ENCODE measurements at places on chromosomes 13 and 19.

- DNase-seq: peak; percentile 29
Measured at GRCh38 chr19:45424191-45425058, 708 bp upstream of the ERCC1 start.

- DNase-seq: no peak
Measured at GRCh38 chr19:35178701-35179100, 24.2 kb downstream of the FXYD5 start.

DNA sequence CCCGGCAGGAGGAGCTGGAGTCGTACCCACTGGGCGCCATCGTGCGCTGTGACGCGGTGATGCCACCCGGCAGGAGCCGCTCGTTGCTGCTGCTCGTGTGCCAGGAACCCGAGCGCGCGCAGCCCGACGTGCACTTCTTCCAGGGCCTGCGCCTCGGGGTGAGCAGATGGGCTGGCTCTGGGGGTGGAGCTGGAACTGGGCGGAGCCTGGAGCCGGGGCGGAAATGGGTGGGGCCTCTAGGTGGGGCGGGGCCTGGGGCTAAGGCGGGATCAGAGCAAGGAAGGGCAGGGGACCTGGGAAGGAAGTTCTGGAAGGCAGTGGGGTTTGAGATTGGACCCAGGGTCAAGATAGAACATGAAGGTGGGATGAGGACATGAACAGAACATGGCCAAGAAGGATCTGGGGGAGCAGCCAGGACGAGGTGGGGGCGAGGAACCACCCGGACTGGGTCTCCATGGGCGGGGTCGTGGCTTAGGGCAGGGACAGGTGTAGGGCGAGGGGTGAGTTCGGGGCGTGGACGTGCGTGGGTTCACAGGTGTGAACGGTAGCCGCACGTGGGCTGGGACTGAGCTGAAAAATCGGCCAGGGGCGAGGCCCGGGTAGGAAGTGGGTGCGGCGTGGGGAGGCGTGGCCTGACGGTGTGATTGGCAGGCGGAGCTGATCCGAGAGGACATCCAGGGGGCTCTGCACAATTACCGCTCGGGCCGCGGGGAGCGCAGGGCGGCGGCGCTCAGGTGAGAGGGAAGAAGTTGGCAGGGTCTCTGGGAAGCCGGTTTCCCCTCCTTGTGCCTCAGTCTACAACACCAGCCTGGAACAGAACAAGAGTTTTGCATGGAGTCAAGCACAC lies 4.7 kb downstream of the EPS8L1 start:
- DNase-seq: no peak

DNA sequence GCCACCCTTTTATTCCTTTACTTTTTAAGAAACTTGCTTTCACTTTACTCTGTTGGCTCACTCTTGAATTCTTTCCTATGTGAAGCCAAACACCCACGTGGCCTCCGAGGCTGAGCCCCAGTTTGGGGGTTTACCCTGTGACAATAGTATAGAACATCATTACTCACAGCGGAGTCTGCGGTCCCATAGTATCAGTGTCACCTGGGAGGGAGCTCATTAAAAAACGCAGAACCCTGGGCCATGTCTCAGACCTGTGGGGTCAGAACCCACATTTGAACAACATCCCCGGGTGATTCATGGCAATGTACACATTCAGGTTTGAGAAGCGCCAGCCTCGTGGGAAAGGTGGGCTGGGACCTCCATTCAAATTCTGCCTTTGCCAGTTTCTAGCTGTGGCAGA lies 36.0 kb upstream of the UBL3 start:
- no peak for DNase-seq

DNA sequence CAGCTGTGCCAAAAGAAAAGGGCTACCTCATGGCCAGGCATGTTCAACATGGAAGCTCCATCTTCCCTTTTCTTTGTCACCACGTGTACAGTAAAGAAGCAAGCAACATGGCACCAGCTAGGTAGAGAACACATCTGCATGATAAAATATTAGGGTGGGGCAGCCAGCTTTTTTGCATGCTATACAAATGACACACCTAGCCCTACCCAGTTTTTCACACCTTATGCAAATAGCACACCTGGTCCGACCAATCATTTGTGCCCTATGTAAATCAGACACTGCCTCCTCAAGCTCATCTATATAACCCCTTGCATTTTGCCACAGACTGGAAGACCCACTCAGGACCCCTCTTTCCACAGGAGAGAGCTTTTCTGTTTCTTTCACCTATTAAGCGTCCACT lies 85.5 kb downstream of the STOML3 start:
- no peak for DNase-seq

DNA sequence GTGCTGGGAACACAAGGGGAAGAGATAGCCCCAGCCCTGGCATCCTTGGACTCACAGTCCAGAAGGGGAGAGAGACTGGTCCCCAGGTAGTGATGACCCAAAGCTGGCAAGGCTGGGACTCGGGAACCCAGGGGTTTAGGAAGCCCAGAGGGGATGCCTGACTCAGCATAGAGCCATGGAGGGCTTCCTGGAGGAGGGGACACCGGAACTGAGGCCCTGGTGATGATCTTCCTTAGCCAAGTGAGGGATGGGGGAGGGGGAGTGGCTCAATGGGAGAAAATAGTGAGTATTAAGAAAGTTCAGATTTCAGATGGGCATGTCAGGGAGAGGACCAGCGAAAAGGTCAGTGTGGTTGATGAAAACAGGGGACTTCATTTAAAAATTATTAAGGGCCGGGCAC lies 26.8 kb downstream of the EXOC3L2 start:
- no peak for DNase-seq
